Foreskin keratinocyte (primary cell): ENCODE measurements at places on chromosomes 7 and 10.

- DNase-seq = no peak
Measured at GRCh38 chr10:97858001-97858439, 8.4 kb downstream of the GOLGA7B start.

DNA sequence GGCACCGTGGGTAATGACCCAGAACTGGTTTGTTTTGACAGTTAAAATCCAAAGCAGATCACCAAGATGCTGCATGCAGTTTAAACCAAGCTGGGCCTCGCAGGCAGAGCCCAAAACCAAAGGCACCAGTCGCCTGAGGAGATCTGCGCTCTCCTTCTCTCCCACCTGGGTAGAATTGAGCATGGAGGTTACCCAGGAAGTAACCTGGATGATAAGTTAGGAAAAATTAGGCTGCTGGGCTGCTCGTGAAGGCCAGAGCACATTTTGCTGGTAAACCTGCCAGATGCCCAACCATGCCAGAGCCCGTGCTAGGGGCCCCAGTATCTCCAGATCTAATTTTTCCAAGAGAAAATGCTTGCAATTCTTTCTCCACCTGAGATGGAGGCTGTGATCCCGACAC is 388.3 kb upstream of the MGMT start:
- DNase-seq = no peak

- peak; percentile 45 for DNase-seq
Measured at GRCh38 chr10:84825330-84825729, 496.9 kb downstream of the CCSER2 start.

DNA sequence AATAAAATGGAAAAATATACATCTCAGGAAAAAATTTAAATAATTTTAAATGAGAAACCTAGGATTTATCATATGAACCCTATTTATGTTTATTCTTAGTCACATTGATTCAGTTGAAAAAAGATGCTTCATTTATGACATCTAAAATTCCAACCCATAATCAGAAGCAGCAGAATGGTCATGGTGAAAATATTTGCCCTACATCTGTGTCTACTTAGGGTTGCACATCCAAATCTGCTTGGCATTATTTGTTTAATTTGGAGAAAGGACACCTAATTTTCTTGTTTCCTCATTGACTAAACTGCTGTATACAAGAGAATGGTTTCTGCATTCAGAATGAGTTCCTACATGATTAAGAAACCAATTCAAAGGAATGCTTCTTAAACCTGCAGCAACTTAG is 72.9 kb upstream of the SKAP2 start:
- DNase-seq = no peak

DNA sequence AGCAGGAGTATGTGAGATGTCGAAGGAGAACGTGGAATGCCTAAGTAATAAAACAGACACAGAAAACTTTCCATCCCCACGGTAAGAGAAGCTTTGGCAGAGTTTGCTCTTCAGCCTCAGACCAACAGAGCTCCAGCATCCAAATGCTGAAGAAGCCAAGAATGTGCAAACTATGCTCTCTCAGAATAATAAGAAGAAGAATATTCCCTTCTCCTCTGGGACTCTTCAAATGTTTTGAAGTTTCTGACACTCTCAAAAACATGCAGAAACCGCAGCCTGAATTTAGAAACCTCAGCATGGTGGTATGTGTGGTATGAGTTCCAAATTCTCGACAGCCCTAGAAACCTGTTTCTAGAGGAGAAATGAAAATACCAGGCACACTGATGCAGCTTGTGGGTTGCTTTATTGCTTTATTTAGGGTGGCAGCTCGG is 113.3 kb downstream of the KCNMA1 start:
- DNase-seq = peak; percentile 34

- DNase-seq = peak; percentile 50
Measured at GRCh38 chr10:124875596-124875995, 66.3 kb upstream of the ZRANB1 start.

DNA sequence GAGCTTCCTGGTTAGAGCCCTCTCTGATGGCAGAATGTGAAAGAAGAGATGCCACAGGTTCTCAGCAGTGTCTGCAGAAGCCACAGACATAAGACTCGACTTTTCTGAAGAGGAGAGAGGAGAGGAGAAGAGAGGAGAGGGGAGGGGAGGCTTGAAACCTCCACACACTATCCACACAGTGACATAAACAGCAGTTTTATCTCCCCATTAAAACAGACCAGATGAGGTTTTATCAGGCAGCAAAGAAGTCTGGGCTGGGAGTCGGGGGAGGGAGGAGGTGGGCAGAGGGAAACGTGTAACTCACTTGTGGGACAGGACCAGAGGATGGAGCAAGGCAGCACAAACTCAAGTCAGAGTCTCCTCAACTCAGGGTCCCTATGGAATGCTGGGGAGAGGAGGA is 76.5 kb downstream of the XPNPEP1 start:
- DNase-seq = no peak

DNA sequence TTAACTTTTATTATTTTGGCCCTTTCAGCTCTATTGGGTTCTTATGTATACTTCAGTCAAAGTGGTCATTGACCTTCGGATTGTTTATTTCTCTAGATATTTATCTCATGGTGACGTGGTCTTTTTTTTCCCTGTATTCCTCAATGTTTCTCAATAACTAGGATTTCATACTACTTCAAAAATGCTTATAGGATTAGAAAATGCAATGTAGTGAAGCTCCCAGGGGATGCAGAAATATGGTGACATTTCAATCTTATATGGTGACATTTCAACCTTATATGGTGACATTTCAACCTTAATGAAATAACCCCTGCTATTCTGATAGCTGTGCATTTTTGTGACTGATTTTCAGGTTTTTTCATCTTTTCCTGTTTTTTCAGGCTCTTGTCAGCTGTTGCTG is 51.4 kb downstream of the CHRM2 start:
- DNase-seq = no peak

GRCh38 chr10:104308439-104308903 is 29.8 kb downstream of the ITPRIP start:
- DNase-seq = no peak

- peak; percentile 55 for DNase-seq
Measured at GRCh38 chr7:31633894-31634494, 53.0 kb upstream of the PPP1R17 start.

DNA sequence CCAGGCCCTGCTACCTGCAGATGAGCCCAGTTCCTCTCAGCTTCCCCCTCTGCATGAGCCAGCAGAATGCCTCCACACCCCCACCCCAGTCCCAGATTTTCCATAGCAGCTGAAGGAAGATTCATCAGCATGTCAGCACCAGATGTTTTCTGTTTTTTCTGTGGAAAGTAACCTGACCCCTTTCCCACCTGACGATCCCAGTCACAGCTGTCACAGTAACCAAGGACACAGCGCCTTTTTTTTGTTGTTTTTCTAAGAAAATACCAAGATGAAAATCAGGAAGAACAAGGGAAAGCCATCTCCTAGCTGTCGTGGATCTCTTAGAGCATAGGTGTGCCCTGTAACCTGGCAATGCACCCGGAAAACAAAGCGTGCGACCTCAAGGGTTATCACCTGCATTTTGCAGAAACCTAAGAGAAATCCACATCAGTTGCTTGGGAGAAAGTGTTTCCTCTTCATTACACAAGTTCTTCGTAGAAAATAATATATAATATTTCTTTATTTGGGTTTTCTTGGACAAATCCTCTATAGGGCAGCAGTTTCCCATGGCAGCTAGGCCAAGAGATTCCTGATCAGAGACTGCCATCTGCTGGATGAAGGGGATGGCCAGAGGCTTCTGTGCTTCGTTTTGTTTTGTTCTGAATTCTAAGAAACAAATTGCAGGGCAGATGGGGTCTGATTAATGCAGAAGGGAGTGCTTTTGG is 401.9 kb downstream of the TNS3 start:
- peak; percentile 34 for DNase-seq

DNA sequence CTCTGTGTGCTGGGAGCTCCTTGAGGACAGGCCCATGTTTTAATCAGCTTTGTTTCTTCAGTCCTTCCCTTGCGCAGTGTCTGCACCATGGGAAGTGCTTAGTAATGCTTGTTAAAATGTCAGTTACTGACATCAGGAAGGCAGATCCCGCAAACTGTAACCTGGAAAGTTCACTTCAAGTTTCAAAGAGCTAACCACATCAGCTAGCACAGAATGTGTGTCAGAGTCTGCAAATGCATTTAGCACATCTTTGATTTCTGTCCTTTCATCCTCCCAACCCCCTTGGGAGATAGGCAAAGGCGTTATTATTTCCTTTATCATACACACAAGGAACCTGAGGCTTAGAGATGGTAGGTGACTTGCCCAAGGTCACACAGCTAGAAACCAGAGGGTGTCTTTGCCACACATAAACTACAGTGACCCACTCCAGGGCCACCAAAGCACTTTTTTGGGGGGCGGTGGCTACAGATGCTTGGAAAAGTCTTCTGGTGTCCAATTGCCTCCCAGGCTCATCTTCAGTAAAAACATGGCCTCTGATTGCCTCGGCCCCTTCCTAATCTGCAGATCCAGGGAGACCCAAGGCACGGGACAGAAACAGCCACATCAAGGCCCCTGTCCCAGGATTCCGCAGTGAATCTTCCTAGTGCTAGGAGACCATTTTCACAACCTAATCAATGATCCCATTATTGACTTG is 116.2 kb upstream of the GPR26 start:
- no peak for DNase-seq

DNA sequence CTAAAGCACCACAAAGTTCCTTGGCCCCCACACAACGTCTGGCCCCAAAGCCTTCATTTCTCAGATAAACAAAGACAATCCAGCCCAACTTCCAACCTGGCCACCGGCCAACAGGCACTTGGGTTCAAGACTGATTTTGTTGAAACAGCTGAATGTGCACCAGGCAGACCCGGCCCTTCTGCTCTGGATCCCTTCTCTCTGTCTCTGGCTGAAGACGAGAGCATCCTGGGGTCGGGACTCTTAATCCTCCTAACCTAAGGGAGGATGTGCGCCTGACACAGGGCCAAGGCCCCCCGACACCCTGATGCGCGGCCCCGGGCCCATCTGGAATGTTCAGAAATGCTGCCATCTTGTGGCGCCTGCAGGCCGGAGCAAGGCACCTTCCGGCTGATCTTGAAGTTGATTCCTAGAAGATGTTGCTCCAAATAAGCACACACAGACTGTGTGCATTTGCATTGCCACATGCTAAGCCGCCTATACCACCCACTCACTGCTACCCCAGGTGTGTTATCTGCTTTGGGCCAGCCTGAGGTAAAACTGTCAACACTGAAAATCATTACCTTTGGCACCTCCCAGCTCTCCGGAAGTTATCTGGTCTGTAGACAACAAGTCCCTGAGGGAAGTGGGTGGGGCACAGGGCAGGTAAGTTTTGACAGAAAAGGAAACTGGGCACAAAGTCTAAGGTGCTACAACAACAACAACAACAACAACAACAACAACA is 98.4 kb upstream of the HABP2 start:
- DNase-seq = no peak

GRCh38 chr7:49718760-49719159 is 54.7 kb upstream of the VWC2 start:
- DNase-seq = no peak

GRCh38 chr10:30752481-30752881 is 122.9 kb upstream of the LYZL2 start:
- no peak for DNase-seq

DNA sequence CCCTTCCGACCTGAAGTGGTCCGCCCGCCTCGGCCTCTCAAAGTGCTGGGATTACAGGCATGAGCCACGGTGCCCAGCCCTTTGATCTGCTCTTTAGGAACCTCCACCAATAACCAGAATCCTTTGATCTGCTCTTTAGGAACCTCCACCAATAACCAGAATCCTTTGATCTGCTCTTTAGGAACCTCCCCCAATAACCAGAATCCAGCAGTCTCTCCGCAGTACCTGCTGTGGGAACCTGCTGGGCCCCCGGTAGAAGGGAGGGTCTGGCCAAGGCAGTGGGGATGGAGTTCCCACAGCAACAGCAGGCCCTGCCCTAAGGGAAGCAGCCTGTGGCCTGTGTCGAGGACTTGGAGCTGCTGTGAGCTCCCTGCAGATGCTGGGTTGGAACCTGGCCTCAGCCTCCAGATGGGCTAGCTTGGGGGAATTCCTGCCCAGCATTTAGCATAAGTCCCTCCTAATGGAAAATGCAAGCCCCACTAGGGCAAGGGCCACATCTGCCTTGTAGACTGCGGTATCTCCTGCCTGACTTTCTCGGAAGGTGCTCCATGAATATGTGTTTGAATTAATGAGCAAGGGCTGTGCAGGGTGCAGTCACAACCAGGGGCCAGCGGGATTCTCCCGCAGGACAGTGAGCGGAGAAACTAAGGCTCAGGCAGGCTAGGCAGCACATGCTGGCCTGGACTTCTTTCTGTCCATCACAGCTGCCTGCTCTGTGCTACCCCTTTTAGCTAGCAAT is 165.8 kb downstream of the UBE2H start:
- no peak for DNase-seq

GRCh38 chr7:72336632-72337389 is 75.3 kb downstream of the CALN1 start:
- DNase-seq = no peak

- DNase-seq = no peak
Measured at GRCh38 chr7:54689394-54690049, 69.5 kb downstream of the SEC61G start.

DNA sequence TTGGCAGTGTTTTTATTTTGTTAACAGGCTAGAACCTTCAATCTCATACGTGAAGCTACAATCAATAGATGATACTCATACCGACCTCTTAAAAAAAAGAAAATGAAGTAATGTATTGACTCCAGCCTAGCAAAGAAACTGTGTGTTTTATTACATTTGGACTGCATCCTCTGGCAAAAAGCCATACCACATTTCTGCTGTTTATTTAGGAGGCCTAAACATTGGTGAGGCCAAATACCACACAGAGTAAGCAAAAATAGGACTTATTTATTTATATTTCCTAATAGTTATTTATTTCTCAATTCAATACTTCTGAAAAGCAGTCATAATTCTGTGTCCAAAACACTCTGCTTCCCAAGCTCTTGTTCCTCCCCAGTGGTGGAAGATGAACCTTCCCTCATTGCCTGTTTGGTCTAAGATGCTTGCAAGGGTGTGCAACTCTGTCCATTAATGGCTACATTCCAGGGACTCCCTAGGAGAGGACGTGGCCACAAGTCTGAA is 398.8 kb upstream of the KLF6 start:
- no peak for DNase-seq

DNA sequence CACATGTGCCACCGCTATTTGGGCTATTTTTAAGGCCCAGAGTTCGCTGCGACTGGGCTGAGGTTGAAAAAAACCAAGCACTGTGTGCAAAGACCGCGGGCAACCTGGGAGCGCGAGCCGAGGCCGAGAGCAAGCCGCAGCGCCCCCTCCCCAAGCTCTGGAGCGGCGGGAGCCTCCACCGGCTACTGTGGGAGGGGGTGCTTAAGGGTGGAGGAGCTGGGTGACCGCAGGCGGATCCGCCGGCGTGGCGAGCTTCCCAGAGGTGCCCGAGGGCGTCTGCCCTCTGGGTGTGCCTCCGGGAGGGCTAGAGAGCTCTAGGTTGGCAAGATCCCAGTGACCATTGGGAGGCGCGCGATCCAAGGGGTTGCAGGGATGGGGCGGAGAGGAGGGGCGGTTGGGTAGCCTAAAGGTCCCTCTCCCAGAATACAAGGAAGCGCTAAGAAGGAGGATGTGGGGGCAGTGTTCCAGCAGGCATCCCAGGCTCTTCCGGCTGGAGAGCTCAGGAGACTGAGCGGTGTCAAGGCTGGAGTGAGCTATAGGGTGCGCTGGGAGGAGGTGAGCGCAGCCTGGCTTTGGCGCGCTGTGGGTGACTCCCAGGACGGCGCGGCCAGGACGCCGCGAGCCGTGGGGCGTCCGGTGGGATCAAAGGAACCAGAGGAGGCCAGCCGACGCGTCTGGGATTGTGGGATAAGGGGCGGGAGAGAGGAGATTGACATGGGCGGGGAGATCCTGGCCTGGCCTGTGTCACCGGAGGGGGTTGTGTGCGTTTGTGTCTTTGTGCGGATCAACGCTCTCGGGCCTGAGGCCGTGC is 8.0 kb downstream of the DLX5 start:
- no peak for DNase-seq

- DNase-seq = no peak
Measured at GRCh38 chr7:2003931-2004812, 228.6 kb downstream of the MAD1L1 start.

GRCh38 chr7:30255064-30255769 is 29.2 kb upstream of the ZNRF2 start:
- no peak for DNase-seq
